ENCODE measurements at places on chromosomes 16 and 17.

- DNase-seq = no peak
These were observed 84.1 kb downstream of the TBC1D16 start for GRCh38 chr17:79951361-79952264.

- no peak for DNase-seq
These were observed 29.9 kb downstream of the METTL16 start for GRCh38 chr17:2481760-2482159.

- no peak for DNase-seq
These were observed 169.1 kb downstream of the MSI2 start for GRCh38 chr17:57425431-57425830.

DNA sequence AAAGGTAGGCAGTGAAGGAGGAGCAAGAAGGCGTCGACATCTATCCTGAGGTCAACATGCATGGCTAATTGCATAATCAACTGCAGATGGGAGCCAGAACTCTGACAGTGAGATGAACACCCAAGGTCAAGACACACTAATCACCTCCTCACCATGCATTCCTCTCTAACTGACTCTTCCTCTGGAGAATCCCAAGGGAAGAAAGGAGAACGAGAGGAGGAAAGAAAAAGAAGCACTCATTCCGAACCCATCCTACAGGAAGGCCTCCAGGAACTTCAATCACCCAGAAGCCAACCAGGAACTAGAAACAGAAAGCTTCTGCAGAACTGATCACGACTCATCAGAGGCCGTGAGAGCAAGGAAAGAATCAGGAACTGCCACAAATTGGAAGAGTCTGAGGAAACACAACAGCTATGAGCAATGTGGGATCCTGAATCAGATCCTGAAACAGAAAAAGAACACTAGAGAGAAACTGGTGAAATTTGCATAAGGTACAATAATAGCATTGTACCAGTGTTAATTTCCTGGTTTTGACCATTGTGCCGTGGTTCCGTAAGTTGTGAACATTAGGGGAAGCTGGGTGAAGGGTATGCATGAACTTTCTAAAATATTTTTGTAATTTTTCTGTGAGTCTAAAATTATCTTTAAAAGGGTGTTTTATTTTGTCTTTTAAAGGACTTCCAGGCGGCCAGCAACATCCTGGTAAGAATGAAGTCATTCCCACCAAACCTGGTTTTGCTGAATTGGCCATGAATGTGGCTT is 10.0 kb upstream of the BEAN1 start:
- DNase-seq = no peak

- DNase-seq = no peak
These were observed 1.7 kb downstream of the PITPNA start for GRCh38 chr17:1560858-1561355.

DNA sequence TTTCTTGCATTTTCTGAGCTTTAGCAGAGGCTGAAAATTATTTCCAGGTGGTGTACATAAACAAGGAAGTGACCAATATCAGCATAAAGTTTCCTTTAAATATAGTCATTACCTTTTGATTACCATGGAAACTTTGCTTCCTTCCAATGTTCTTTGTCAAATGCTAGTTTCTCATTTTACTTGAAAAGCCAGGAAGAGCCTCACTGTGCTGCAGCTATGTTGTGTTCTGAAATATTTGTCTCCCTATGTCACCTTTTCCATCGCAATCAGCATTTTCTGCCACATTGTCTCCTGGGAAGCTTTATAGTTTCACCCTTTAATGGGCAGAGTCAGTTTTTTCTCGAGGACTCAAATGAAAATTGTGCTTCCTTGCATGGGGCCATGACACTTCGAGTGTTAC is 496.0 kb downstream of the CDH8 start:
- DNase-seq = no peak

- no peak for DNase-seq
These were observed 16.0 kb downstream of the SLC38A8 start for GRCh38 chr16:84026606-84027005.
